ENCODE measurements at places on chromosomes 16 and 17.

- DNase-seq, result peak; percentile 70
Measured at GRCh38 chr16:12758031-12758669, 45.5 kb downstream of the CPPED1 start.

DNA sequence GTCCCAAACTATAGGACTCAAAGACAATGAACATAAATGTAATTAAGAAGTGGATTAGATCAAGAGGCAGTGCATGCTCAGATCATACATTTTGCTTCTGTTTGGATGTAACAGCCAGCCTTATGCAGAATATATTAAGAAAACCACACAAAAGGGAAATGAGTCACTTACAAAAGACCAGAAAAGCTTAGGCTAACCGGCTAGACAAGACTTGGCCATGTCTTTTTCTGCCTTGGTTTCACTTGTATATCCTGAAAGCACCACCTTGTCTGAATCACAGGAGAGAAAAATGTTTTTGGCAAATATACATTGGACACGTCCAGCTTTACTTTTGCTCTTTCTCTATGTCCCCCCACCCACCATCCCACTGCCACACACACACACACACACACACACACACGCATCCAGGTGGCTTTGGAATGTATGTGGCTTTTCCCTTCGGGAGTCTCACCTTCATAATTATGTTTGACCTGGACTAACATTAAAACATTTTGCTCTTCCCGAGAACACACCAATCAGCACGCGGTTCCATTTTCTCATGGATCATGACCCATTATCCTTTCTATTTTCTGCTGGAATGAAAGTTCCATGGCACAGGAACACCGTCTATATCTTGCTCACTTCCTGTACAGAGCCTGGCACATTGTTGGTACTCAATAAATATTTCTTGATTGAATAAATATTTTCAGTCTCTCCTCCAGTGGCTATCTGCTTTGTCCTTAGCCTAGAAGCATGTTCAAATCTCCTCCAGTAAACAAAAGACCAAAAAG lies 64.6 kb downstream of the CDK5R1 start:
- DNase-seq, result no peak

DNA sequence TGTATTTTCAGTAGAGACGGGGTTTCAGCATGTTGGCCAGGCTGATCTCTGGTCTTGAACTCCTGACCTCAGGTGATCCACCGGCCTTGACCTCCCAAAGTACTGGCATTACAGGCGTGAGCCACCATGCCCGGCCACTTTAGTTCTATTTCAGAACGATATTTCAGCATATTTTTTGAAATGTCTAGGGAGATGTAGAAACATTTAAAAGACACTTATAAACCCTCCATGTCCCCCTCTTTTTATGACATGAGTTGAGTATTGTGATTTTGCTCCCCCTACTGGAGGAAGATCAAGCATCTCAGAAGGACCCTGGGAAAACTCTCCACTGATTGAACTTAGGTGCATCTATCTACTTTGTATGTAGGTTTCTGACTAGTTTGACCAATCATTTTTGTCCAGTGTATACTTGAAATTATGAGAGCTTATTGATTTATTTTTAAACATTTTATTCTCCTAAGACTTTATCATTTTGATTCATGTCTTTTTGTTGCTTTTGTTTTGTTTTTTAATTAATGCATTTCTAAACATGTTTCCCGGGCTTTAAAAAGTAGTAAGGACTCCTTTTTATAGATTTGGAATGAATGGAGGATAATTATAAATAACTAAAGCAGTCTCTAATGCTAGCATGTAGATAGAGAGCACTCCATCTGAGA lies 105.1 kb downstream of the CHD9 start:
- DNase-seq, result peak; percentile 45

GRCh38 chr16:71348262-71349085 lies 10.0 kb upstream of the CALB2 start:
- no peak for DNase-seq

GRCh38 chr16:22232277-22233036 lies 26.4 kb downstream of the EEF2K start:
- DNase-seq, result no peak

DNA sequence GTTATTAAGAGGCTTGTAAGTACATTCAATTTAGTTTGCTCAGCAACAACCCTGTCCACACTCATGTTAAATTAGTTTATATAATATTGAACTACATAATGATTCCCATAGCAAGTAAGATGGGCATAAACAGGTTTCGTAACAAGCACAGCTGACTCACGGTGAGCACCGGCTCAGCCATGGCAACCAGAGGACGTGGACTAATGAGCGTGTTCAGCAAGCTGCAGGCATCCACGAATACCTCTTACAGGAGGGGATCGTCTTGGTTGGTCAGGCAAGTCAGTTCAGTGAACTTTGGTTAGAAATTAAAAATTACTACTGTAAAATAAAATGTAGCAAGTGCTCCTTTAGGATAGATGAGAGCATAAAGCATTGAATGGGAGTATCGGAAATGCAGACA lies 58.4 kb downstream of the ELAC2 start:
- no peak for DNase-seq

- no peak for DNase-seq
Measured at GRCh38 chr17:49898366-49899190, 50.7 kb upstream of the TAC4 start.

- no peak for DNase-seq
Measured at GRCh38 chr17:47967607-47968252, 3.2 kb upstream of the CDK5RAP3 start.

GRCh38 chr17:72592242-72592966 lies 471.6 kb downstream of the SOX9 start:
- peak; percentile 56 for DNase-seq

- no peak for DNase-seq
Measured at GRCh38 chr16:78399384-78399783, 299.9 kb downstream of the WWOX start.

DNA sequence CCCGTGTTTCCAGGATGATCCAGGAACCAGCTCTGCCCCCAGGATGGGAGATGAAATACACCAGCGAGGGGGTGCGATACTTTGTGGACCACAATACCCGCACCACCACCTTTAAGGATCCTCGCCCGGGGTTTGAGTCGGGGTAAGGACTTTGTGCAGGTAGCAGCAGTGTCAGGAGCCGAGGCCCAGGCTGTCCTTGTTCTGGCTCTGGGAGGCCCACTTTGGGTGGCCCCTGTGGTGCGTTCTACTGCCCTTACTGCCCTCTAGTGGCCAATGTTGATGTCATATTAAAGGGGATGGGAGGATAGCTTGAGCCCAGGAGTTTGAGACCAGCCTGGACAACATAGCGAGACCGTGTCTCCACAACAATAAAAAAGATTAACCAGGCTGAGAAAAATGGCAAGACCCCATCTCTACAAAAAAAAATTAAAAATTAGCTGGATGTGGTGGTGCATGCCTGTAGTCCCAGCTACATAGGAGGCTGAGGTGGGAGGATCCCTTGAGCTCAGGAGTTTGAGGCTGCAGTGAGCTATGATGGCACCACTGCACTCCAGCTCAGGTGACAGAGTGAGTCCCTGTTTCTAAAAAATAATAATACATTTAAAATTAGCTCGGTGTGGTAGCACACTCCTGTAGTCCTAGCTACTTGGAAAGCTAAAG lies 20.9 kb upstream of the CLEC18A start:
- DNase-seq, result peak; percentile 78

DNA sequence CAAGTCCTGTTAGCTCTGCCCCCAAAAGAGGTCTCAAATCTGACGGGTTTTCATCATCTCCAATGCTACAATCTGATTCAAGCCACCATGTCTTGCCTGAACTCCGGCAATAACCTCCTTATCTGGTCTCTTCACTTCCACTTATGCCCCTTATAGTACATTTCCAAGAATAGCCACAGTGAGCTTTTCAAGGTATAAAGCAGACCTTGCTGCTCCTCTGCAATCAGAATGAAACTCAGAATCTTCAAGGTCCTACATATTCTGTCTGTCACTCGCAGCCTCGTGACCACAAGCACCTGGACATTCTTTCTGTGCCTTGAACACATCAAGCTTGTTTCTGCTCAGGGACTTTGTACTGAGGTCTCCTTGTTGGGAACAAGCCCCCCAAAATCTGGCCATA lies 84.7 kb downstream of the YPEL2 start:
- peak; percentile 30 for DNase-seq

DNA sequence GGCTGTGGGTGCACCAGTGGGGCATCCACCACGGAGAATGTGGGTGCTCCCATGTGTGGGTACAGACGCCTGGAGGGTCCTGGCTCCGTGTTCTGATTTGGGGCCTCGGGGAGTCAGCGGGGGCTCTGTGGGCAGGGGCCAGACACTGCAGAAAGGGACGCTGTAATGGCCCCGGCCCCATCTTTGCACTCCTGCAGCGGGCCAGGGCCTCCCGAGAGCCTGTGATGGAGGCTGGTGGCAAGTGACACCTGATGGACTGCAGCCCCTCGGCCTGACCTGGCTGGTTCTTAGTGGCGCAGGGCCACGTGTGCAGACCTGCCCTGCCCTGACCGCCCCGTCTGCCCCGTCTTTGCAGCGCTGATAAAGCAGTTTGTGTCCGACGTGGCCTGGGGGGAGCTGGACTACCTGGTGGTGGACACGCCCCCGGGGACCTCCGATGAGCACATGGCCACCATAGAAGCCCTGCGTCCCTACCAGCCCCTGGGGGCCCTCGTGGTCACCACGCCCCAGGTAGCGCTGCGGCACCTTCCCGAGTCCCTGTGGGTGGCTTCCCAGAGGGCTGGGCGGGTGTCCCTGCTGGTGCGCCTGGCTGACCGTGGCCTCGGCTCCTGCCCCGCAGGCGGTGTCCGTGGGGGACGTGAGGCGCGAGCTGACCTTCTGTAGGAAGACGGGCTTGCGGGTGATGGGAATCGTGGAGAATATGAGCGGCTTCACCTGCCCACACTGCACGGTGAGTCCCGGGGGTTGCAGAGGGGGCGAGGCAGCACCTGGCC lies 4.7 kb downstream of the NUBP2 start:
- no peak for DNase-seq

GRCh38 chr17:54666559-54666958 lies 234.1 kb upstream of the TOM1L1 start:
- no peak for DNase-seq

GRCh38 chr16:88328313-88328980 lies 54.3 kb upstream of the ZNF469 start:
- no peak for DNase-seq

DNA sequence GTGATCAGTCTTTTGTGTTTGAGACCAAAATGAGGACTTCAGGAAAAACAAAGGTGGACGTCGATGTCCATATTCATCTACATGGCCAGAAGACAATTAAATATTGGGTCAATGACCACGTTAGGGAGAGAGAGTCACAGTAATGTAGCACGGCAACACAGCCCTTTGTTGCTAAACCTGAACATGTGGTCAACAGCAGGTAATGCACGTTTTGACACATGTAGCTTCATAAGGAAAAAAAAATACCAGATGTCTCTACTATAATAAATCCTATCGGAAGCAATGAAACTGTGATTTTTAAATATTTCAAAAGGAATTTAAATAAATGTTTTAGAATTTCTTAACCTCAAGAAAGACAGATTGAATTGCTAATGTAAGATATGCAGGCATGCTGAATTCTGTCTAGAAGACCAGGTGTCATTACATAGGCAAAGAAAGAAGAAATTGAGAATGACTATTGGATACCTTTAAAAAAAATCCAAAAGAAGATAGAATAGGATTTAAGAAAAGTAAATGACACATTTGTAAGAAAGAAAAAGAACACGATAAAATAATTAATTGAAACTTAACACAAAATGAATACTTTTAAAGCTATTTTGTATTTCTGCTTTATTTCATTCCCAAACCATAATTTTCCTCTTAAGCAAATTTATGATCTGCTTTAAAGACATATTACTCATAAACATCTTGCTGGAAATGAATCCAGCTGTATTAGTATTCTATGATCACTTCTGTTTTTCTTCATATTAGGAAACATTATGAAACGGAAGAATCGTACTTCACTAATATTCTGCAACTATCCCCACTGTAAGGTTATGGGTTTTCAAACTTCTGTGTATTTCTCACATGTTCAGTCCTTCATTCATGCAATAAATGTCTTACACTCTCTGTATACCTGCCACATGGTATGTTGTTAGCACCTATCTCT lies 30.1 kb downstream of the ABCA8 start:
- no peak for DNase-seq

- no peak for DNase-seq
Measured at GRCh38 chr16:80791411-80791810, 13.0 kb downstream of the CDYL2 start.

DNA sequence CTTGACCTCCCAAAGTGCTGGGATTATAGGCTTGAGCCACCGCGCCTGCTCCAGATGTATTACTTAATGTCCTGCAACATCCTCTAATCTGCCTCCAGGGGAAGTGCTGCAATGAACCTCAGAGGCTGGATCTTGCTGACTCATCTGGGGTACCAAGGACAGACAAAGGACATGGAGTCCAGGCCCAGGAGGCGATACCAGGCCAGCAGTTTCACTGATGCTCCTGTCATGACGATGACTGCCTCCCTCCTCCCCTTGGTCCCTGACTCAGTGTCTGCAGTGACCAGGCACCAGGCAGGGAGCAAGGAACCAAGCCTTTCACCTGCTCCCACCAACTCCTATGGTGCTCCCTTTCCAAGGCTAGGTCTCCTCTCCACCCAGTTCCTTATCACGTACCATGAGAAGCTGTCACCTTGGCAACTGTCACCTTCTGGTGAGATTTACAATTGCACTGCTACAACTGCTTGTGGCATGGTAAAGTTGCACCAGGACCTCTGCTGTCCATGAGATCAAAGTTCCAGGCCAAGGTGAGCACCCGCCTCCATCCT lies 21.6 kb upstream of the PHOSPHO1 start:
- DNase-seq, result peak; percentile 63

DNA sequence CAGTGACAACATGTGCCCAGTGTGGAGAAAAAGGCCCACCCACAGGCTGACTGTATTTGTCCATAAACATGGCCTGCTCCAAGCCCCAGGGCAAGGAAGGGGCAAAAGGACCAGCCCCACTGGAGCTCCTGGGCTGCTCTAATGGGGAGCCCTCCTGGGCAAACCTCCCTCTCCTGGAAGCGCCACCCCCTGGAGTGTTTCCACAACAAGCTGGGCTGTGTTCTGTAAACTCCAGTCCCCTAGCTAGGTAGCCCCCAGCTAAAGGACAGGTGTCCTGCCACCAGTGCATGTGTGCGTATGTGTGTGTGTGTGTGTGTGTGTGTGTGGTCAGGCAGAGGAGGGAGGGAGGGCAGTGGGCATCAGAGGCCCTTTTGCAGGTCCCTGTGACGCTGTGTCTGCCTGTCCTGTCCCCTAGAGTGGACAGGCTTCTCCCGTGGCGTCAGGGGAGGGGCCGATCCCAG lies 11.3 kb upstream of the STAC2 start:
- peak; percentile 11 for DNase-seq

GRCh38 chr16:4414187-4414917 lies 2.0 kb downstream of the CORO7 start:
- DNase-seq, result peak; percentile 8

GRCh38 chr16:62475573-62475972 lies 439.3 kb upstream of the CDH8 start:
- no peak for DNase-seq
